ENCODE measurements at places on chromosomes 13 and 19.

GRCh38 chr19:46000491-46001246 lies 5.4 kb downstream of the CCDC61 start:
- DNase-seq, result peak; percentile 53

- DNase-seq, result no peak
Observed at GRCh38 chr19:17556995-17557394, 1.5 kb downstream of the COLGALT1 start.

DNA sequence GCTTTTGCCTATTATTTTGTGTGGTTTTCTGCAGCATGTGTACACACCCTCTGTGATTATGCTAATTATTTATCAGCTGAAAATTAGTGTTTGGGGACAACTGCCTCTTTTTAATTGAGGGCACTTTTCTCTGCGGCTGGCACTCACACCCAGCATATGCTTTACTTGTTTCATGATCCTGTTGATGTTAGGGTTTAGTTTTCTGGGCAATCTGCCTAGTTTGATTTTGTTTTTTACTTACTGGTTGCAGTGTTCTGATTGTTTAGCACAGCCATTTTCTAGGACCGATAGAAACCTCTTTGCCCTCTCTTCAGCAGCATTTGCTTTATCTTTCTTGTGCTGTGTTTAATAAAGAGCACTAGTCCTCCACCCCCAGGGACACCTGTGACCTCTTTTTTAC lies 161.6 kb downstream of the PAN3 start:
- no peak for DNase-seq

DNA sequence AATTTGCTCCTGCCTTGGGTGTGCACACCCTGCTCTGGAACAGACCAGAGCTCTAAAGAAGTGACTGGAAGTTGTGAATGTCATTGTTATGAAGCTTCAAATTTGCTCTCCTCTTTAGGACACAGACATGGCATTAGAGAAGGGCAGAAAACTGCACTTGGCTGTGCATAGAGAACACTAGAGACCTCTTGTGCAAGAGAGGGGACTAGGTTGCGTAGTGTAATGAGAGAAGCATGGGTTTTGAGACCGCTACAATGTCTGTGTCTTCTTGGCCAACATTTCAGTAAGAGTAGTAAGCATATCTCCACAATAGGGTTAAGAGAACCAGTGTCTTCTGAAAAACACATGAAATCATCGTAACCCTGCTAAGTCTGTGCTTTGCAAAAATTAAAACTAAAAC lies 423.3 kb downstream of the SPRY2 start:
- DNase-seq, result no peak

DNA sequence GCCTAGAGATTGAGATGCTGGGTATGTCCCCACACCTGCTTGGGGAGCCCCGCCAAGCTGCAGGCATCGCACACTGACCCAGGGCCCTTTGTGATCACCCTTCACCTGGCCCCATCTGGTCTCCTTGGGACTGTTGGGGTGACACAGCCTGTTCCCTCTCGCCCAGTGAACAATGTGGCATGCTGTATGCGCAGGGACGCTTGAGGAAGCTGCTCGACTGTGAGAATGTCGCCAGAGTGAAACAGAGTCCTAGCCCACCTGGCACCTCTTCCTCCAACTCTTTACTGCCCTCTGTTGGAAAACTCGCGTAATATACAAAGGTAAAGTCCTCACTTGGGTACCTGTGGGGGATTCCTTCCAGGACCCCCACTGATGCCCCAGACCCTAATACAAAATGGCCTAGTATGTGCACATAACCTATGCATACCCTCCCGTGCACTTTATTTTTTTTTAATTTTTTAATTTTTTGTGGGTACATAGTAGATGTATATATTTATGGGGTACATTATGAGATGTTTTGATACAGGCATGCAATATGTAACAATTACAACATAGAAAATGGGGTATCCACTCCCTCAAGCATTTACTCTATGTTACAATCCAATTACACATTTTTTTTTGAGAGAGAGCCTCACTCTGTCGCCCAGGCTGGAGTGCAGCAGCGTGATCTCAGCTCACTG lies 9.0 kb downstream of the BLOC1S3 start:
- no peak for DNase-seq

GRCh38 chr13:111939666-111940278 lies 127.2 kb upstream of the SOX1 start:
- no peak for DNase-seq

DNA sequence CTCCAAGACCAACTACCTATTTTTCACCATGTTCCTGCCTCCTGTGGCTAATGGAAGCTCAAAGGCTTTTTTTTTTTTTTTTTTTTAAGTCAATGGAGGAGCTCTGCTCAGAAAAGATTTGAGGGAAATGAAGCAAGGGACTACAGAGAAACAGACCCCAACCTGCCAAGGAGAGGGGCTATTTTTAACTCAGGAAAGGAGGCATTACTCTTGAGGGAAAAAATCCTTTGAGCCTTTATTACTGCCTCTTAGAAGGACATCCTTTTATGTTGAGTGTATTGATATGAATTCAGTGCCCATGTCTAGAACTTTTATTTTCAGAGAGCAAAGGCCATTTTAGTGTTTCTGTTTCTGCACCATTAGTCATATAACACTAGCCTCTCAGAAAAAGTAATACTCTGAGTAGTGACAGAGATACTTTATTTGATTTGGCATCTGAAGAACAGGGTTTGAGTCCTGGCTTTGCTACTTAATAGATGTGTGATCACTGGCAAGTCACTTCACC lies 68.1 kb upstream of the PCDH8 start:
- no peak for DNase-seq

- no peak for DNase-seq
Observed at GRCh38 chr13:46577696-46578589, 25.0 kb downstream of the LRCH1 start.

GRCh38 chr13:92719868-92720267 lies 506.7 kb upstream of the GPC6 start:
- no peak for DNase-seq

GRCh38 chr13:88754141-88754540 lies 1083.0 kb downstream of the SLITRK5 start:
- no peak for DNase-seq

DNA sequence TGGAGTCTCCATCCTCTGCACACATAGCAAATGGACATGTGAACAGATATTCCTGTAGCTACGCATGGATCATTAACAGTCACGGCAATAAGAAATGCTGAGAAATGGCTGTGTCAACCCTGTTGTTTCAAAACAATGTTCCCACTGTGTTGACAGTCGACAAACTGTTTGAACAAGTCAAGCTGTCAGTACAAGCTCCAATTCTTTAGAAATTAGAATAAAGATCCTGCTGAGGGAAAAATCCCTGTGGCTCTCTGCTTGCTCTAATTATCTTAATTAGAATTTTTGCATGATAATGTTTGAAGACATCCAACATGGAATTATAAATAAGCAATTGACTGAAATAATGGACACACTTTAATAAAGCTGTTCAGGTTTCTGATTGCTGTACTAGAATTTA lies 37.9 kb upstream of the CPB2 start:
- DNase-seq, result no peak
